BE2C (cell line): ENCODE measurements at places on chromosomes 5 and 9.

DNA sequence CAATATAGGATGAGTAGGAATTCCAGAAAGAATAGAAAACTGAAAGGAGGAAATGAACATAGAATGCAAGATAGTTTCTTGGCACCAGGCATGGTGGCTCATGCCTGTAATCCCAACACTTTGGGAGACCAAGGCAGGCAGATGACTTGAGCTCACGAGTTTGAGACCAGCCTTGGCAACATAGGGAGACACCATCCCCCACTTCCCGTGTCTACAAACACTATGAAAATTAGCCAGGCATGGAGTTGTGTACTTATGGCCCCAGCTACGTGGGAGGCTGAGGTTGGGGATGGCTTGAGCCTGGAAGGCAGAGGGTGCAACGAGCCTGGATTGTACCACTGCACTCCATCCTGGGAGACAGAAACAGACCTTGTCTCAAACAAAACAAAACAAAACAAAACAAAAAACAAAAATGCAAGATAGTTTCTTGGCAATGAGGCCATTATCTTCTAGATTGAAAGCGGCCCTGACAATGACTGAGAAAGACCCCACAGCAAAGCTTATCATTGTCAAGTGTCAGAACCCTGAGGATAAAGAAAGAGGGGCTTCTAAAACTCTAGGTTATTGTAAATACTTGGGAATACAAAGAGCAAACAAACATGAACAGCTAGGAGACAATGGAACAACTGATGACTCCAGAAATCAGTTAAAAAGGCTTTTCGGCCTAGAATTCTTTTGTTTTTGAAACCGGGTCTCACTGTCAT, 9.2 kb downstream of the SQSTM1 start:
- DNase-seq: no peak

DNA sequence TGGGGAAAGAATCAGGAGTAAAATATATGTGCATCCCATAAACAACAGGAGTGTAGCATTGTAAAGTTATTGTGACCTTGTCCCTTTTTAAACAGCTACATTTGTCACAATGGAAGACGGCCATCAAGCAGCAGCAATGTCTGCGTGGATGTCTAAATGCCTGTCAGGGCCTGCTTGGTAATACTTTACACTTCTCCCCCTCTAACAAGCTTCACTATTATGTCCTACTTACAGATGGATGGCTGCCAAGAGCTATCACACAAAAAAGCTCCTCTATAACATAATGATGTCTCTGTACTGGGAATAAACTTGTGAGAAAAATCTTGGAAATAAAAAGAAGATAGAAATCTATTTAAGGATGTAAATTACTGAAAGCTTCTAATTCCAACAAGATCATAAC, 213.0 kb downstream of the FBXL17 start:
- DNase-seq: no peak

DNA sequence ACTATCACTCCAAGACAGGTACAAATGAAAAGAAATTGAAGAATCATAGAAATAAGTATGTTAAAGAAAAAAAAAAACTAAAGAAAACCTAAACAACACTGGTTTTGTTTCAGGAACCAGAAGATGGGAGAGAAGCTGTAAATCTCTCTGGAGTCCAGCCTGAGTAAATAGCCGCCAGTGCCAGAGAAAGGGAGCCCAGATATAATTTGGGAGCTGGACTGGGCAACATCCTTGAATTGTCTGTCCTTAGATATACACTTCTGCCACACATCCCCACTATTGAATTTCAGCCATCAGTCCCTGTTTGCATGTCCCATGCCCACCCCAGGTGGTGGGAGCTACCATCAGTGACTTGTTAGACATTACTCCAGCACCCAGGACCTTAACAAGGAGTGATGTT, 979.6 kb downstream of the DTWD2 start:
- DNase-seq: no peak

GRCh38 chr5:446883-447263, 3.9 kb downstream of the EXOC3 start:
- DNase-seq: no peak

DNA sequence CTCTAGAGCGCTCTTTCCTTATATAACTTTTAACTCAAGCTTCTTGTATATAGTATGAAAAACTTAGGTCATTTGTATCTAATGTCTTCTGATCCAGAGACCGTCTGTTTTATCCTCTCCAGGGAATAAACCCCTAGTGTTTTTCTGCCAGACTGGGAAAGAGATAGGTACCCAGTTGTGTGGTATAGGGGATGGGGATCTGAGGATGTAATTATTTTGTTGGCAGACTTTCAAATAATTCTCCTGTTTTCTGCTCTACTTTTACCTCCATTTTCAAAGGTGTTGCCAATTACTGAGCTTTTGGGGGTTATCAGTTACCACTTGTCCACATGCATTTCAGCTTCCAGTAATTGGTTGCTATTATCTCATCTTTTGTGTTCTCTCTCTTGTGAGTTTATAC, 17.9 kb downstream of the CCDC171 start:
- DNase-seq: no peak

GRCh38 chr5:65426656-65427055, 55.1 kb downstream of the ADAMTS6 start:
- DNase-seq: no peak

GRCh38 chr5:132008163-132008473, 3.3 kb downstream of the ACSL6 start:
- DNase-seq: no peak

DNA sequence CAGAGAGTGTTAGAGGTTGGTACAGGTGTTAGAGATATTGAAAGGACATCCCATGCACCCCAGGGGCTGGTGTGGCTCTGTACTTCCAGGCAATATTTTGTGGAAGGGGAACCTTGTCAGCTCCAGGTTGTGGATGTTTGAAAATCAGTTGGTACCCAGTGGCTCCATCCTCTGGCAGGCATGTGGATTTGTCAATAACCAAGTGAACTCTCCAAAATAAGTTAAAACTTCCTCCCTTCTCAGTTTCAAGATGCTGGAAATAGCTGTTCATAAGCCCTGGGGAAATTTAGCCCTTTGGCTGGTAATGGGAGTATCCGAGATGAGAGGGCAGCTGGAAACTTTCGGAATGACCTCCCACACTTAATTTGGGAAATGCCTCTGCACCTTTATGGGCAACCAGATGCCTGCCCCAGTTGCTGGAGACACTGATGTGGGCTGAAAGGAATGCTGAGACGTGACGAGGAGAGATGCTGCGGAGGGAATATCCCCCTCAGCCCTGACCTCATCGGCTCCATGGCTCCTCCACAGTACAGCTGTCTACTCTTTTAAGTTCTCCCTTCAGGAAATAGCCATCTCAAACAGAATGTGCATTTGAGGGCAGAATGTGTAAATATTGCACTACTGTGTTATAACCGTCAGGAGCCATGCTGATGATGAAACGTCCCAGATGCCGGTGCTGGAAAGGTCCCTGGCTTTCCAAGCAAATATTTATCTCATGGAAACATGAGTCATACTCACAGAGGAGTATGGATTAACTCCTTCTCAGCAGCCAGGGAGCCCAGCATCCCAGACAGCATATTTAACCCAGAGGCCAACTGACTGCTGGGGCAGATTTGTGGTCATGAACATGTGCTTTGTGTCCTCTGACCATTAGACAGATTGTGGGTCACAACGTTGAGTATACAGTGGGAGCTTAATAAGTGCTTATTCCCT, 29.5 kb downstream of the TGFBI start:
- peak; percentile 41 for DNase-seq

DNA sequence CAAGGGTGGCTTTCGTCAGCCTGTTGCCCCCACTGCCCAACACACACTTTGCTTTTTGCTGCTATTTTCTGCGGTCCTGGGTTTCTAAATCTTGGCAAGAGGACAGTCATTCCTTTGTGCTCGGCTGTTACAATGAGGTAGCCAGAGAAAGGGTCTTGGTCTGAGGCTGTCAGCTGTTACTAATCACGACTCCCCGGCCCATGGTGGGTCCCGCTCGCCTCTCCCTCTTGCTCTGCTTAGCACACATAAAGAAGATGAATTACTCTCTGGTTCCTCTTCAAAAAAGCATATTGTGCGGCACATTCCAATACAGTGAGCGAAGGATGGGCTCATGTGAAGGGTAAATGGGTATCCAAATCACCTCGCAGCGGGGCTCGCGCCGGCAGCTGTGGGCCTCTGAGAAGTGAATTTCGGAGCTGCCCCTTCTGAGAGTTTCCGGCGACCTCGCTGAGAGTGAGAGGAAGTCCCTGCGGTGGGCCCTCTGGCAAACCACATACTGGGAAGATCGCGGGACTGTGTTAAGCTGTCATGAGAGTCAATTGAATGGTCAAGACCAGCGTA, 56.0 kb downstream of the SLC1A3 start:
- DNase-seq: no peak

DNA sequence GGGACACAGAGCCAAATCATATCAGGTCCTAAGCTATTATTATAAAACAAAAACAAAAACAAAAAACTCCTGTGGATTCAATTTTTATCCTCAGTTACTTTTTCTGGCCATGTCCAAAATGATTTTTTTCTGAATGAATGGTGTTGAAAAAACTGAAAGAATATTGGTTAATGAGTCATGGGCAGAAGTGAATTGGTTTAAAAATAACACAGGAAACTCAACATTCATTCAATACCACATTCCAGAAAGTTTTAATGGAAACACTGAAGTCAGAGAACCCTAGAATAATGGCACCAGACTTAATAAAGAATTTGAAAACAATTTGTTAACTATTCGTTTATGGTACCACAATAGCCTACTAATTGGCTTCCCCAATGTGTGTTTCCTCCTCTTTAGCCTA, 102.4 kb upstream of the CDH9 start:
- DNase-seq: no peak

- DNase-seq: no peak
Observed at GRCh38 chr5:133996683-133997252, 8.0 kb downstream of the VDAC1 start.

DNA sequence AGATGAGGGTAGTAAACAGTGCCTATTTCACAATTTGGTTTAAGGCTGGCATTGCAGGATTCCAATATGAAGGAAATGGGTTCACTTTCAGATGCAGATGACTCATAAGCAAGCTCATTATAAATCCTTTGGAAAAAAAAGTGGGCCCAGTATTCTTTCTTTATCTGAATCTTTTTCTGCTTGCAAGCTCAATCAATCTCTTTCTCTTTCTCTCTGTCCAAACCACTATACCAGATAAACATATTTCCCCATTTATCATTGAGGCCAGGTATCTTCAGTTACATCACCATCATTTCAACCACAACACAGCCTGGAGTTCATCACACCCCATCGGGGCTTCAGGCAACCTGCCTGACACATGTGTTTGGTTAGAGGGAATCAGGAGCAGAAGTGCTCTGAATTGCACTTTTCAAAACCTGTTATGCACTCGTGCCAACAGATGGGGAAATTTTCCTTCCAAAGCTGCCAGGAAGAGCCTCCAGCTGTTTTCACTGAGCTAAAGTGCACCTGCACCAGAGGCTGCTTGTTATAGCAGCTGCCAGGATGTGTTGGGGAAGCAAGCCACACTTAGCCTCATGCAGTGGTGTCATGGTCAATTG, 30.0 kb upstream of the MAMDC2 start:
- DNase-seq: no peak

DNA sequence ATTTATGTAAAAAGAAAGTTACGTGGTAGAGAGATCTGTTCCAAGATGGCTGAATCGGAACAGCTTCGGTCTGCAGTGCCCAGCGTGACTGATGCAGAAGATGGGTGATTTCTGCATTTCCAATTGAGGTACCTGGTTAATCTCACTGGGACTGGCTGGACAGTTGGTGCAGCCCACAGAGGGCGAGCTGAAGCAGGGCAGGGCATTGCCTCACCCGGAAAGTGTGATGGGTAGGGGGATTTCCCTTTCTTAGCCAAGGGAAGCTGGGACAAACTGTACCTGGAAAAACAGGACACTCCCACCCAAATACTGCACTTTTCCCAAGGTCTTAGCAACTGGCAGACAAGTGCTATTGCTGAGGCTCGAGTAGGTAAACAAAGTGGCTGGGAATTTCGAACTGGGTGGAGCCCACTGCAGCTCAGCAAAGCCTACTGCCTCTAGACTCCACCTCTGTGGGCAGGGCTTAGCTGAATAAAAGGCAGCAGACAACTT, 13.1 kb upstream of the HSD17B4 start:
- peak; percentile 39 for DNase-seq

DNA sequence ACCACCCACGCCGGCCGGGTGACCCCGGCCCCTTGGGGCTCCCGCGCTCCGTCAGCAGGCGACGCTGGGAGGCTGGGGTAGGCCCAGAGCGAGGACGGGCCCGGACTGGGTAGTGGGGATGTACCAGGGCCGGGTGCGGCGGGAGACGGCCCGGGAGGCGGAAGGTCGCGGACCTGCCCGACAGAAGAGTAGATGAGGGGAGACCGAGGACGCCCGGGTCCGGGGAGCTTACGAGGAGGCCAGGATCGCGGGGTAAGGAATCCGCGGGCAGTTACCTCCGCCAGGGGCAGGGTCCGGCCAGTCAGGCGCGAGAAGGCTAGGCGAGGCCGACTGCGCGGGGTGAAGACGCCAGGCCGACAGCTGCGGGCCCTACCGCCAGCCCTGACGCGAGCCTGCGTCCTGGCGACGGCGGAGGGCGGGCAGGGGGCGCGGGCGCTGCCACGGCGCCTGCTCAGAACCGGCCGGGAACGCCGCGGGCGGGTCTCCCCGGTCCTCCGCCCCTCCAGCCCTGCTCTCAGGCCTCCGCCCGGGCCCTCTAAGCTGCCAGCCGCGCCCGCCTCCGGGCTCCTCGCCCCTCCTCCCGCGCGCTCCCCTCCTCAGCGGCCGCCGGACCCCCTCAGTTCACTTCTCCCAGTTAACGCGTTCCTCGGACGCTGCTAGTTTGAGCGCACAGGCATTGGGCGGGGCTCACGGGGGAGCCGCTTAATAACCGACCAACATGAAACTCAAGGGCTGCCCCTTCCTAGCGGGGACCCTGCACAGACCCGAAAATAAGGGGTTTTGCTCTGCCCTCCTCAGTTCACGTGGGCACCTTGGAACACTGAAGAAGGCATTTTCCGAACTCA, at the start of gene CPLANE1:
Gene CPLANE1 (minus strand): TSS at position 407 of the 845 bp plus-strand sequence. CDS start 1,678 bp downstream, outside the sequence.
- DNase-seq: peak; percentile 88

GRCh38 chr9:89881431-89881830, 276.6 kb downstream of the GADD45G start:
- DNase-seq: no peak

GRCh38 chr5:113124914-113125313, 148.3 kb downstream of the DCP2 start:
- DNase-seq: no peak

DNA sequence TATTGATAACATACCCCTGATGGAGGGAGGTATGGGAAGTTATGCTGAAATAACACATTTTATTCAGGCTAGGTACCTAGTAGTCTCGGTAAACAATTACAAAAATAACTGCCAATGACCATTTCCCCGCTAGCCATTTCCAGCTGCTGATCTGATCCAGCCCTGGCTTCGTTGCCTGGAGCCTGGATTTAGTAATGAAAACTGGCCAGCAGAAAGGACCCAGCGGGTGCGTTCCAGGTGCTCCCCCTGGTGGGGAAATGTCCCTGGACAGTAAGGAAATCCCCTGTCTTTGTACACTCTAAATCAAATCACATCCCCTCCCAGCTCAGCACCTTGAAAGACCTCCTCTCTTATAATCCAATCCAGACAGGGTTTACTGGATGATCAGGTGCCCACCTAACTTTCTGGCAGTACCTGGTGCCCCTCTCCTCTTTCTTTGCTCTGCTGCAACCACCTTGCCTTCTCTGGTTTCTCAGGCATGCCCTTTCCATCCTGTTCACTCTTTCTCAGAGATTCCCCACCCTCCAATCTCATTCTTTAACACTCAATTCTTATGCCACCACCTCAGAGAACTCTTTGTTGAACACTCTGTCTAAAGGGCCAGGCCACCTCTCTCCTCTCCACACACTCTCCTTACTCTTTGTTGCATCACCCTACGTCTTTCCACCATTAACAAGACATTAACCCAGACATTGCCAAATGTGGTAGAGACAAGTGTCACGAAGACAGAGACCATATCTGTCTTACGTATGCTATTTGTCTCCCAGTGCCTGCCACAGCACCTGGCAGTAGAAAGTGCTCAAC, 50.1 kb upstream of the SMAD5 start:
- peak; percentile 88 for DNase-seq
